ENCODE measurements at places on chromosomes 7 and 10. TPM values are rescaled to one million over a fixed set of nuclear protein-coding genes. Genes with fewer than 3 reads are reported as not detected.

The GSAP gene
- 0.74 TPM for total RNA-seq

The NDUFB8 gene
- 87.7 TPM for total RNA-seq

DNA sequence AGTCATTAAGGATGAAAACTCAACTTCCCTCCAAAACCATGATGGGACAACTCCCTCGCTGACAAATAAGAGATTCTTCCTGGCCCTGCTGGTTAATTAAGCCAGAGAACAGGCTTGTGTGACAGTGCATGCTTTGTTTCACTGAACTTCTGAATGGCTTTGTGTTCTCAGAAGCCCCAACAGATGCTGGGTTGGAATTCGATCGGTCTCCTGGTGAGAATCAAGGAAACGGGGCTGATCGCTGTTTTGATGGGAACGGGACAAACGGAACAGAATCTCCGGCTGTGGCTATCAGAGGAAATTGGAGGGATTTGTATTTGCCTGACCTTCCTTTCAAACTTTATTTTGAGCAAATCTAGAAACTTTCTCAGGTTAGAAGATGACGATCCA lies 145.0 kb downstream of the RNF216 start:
- DNase-seq = no peak

DNA sequence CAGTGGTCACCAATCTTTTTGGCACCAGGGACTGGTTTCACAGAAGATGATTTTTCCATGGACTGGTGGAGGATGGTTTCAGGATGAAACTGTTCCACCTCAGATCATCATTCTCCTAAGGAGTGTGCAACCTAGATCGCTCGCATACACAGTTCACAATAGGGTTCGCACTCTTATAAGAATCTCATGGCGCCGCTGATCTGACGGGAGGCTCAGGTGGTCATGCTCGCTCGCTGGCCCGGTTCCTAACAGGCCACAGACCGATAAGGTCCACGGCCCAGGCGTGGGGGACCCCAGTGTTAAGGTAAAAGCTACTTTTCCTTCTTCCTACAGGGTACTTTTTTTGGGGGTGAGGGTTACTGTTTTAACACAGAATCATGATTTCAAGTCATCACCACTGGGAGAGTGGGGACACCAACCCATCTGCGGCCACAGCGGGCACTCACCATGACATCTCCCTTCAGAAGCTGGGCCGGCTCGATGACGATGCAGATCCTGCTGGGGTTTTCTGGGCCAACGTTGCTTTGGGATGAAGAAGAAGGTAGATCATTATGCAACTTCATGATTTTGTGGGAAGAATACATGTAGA lies 170.5 kb downstream of the TNS3 start:
- no peak for DNase-seq

DNA sequence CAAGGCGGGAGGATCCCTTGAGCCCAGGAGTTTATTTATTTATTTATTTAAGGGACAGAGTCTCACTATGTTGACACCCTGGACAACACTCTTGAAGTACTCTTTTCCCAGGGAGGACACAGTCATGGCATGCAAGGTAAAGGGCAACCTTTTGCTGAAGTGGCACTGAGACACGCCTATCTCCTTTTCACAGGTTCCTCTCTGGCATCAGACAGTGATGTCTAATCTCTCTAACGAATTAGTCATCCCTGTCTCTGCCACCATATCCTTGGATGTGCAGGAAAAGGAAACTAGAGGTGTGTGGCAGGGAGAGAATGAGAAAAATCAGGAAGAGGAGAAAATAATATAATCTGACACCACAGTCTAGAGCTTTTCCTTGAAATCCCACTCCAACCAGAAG lies 19.5 kb downstream of the CPVL start:
- no peak for DNase-seq

DNA sequence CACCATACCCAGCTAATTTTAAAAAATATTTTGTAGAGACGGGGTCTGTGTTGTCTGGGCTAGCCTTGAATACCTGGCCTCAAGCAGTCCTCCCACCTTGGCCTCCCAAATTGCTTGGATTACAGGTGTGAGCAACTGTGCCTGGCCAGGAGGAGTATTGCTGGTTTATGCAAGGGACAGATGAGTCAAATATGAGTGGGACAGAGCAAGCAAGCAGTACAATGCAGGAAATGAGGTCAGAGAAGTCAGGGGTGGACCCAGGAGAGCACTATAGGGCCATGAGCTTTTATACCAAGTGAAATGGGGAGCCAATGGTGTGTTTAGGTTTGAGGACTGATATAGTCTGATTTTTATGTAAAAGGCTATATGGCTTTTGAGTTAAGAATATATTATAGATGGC lies 6.3 kb downstream of the TSPAN13 start:
- DNase-seq = no peak

All from MG63 (cell line).